ENCODE measurements at places on chromosomes 7 and 10.

DNA sequence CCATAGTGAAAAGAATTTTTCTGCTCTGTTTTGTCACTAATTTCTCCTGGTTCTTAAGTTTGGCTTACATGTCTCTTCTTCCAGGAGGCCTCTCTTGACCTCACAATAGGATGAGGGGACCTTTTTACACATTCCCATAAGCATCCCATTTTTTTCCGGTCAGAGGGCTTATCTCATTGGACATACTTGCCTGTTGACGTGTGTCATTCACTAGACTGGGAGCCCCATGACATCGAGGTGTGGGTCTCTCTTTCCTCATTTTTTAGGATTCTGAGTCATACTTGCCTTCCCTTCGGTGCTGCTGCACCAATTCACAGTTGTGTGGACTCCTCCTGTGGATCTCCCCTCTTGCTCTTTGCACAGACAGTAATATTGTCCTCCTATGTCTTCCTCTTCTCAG is 601.8 kb downstream of the GATA3 start:
- DNase-seq = no peak

- no peak for DNase-seq
Observed at GRCh38 chr7:130009848-130010688, 41.1 kb downstream of the ZC3HC1 start.

DNA sequence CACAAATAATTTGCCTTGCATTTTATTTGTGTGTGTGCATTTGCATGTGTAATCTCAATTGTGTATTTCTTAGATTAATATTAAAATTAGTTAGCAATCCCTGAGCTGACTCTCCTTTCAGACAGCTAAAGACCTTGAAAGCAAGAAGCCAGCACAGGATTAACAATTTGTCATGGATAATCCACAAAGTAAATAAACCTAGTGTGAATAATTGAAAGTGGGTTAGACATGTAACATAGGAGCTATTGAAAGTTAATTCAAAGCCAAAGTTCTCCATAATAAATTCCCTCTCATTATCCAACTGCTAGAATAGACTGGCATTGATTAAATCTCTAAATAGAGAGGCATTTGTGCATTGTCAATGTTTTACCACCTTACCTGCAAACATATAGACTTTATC is 326.1 kb downstream of the PLXDC2 start:
- DNase-seq = no peak

- no peak for DNase-seq
Observed at GRCh38 chr7:156906200-156906649, 13.2 kb upstream of the LMBR1 start.

GRCh38 chr10:14409247-14409646 is 78.5 kb upstream of the FRMD4A start:
- DNase-seq = no peak

DNA sequence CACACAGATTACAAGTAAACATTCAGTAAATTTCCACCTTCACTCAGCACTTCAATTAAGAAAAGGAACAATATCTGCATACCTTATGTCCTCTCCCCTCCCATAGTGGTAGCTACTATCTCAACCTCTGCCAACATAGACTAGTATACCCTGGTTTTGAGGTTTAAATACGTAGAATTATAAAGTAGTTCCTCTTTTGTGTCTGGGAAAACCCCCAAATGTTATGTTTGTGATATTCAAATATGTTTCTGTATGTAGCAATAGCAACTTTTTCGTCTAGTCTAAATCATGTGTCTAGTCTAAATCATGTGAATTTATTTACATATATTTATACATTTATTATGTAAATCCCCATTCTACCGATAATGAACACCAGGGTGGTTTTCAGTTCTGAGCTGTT is 13.2 kb upstream of the CAMK2B start:
- DNase-seq = no peak

GRCh38 chr10:7811000-7811399 is 7.3 kb upstream of the TAF3 start:
- no peak for DNase-seq

DNA sequence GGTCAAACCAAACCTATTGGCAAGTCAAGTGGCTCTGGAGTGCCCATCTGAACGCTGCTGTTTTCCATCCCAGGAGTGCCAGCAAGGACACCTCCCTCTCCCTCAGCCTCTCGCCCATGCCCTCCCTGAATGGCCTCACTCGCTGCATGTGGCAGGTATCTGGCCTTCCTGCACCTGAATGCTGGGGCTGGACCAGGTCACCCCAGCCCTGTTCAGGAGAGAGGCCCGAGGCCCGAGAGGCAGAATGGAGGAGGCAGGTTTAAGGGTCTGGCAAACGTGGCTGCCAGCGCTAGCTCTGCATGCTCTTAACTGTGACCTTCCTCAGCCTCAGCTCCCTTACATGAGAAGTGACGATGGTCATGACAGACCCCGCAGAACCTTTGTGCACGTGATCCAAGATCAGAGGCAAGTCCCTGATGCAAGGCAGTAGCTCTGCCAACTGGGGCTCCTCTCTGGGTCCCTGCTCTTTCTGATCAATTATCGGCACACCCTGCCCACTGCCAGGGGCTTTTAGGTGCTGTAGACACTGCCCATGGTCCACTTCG is 295.7 kb upstream of the ZMIZ1 start:
- DNase-seq = no peak

GRCh38 chr10:130805635-130806030 is 505.9 kb downstream of the TCERG1L start:
- no peak for DNase-seq

GRCh38 chr7:90994601-90995000 is 269.6 kb upstream of the FZD1 start:
- no peak for DNase-seq

DNA sequence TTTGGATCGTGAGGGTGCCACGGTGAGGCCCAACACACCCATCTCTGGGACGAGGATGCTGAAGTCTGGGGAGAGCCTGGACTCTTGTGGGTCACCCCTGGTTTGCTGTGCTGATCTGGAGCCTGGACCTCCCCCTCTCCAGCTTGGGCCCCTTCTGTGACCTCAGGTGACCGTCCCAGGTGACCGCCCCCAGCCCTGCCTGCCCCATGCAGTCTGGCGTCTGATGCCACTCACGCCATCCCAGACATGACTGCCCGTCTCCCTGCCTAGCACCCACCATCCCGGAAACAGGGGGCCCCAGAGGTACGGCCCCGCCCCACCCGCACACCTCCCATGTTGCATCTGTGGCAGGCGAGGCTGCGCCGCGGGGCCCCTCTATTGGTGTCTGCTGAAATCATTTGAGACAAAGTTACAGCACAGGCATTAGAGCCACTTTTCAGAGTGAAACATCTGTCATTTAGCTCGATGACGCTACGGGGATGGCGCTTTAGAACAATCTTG is 21.1 kb downstream of the UNCX start:
- DNase-seq = no peak

GRCh38 chr7:135685306-135686084 is 23.2 kb downstream of the STMP1 start:
- no peak for DNase-seq

GRCh38 chr10:49741108-49741995 is 20.8 kb downstream of the OGDHL start:
- no peak for DNase-seq

DNA sequence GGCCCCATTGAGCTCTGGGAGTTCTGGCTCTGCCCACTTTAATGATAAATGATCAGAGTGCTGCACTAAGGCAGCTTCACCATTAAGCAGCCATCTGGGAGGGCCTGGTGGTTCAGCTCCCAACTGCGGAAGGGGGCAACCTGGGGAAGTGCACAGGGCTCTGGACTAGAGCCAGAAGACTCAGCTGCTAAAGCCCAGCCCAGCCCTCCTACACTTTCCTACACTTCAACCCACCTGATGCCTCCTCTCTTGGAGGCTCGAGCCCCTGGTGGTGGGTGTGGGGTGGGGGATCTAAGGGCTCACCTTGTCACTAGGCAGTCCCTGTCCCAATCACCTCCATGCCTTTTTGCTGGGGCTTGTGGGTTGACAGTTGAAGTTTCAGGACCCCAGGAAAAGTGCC is 60.6 kb upstream of the ANTXRL start:
- DNase-seq = no peak

DNA sequence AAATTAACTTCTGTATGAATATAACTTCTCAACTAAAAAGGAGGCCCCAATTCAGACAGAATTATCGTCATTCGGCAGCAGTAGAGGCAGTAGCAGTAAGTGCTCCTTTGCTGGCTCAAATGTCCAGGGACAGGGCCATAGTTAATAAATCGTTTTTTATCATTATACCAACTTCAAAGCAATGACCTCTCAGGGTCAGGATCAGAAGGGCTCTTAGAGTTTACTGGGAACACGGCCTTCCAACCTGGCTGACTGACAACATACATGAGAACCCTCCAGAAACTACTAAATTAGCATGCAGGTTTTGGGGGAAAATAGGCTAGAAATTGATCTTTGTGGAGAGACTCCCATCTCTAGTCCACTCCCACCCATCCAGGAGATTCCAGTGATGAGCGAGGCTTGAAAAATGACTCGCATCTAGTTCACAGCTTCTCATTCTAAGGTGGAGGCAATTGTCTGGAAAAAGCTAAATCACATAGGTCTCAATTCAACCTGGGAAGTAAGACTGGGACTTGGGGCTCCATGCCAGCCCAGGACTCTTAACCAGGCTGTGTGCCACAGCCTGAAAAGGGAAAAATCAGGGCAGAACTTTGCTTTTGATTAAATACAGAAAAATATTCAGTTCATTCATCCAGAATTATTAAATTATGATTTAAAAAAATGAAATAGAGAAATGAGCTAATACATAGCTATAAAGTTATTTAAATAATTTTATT is 84.6 kb downstream of the ABLIM1 start:
- no peak for DNase-seq

GRCh38 chr10:125029584-125030242 is 87.8 kb downstream of the ZRANB1 start:
- DNase-seq = no peak

- no peak for DNase-seq
Observed at GRCh38 chr7:50703654-50704053, 79.0 kb downstream of the GRB10 start.

- no peak for DNase-seq
Observed at GRCh38 chr10:10533437-10533836, 484.2 kb upstream of the CELF2 start.

GRCh38 chr10:71331736-71332135 is 12.7 kb downstream of the SLC29A3 start:
- DNase-seq = no peak

DNA sequence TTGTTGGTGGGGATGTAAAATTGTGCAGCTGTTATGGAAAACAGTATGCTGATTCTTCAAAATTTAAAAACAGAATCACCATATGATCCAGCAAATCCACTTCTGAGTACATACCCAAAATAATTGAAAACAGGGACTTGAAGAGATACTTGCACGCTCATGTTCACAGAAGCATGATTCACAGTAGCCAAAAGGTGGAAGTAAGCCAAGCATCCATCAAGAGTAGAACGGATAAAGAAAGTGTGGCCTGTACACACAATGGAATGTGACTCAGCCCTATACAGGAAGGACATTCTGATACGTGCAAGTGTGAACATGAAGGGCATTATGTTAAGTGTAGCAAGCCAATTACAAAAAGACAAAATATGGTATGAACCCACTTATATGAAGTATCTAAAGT is 696.7 kb upstream of the CELF2 start:
- DNase-seq = no peak

- no peak for DNase-seq
Observed at GRCh38 chr7:80749270-80749669, 110.8 kb downstream of the CD36 start.

- no peak for DNase-seq
Observed at GRCh38 chr7:148304456-148304855, 286.1 kb upstream of the C7orf33 start.

- no peak for DNase-seq
Observed at GRCh38 chr7:45878457-45879144, 5.7 kb upstream of the CCDC201 start.

GRCh38 chr7:138120140-138120827 is 44.0 kb downstream of the AKR1D1 start:
- no peak for DNase-seq

- DNase-seq = no peak
Observed at GRCh38 chr7:45402480-45403218, 171.5 kb upstream of the ADCY1 start.

GRCh38 chr7:33196221-33196620 is 66.9 kb downstream of the BBS9 start:
- no peak for DNase-seq

DNA sequence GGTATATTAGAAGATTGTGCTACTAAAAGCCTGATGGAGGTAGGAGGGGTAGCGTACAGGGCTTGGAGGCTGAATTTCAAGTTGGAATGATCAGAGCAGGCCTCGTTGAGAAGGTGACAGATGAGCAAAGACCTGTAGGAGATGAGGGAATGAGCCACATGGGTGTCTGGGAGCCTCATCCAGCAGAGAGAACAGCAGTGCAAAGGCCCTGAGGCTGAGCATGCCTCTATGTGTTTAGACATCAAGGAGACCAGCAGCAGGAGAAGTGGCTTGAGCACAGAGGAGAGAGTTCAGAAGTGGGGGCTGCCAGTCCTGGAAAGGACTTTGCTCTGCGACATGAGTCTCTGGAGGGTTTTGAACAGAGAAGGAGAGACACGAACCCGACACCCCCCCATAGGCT is 111.7 kb downstream of the TMEM130 start:
- DNase-seq = no peak

DNA sequence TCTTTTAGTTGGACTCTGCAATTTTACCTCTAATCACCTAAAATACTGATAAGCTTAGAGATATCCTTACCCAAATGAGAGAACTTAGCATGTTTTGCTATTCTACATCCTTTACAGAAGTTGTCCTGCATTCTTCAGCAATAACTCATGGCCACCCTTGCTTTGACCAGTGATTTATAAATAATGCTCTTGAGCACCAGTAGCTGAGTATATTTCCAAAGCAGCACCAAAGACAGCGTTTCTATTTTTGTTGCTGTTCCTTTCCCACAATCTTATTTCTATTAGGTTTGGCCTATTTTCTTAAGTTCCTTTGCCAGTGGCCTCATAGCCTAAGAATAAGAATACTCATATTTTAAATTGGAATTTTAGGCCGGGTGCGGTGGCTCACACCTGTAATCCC is 15.0 kb downstream of the ARPC1A start:
- DNase-seq = no peak

GRCh38 chr10:122822973-122823690 is 22.5 kb downstream of the CUZD1 start:
- no peak for DNase-seq

- no peak for DNase-seq
Observed at GRCh38 chr10:113775686-113776294, 24.3 kb downstream of the PLEKHS1 start.

- no peak for DNase-seq
Observed at GRCh38 chr10:114540236-114540635, 117.8 kb downstream of the ABLIM1 start.

- no peak for DNase-seq
Observed at GRCh38 chr7:151736403-151736909, 140.5 kb downstream of the PRKAG2 start.

All from iPS DF 19.7 (cell line).